ENCODE measurements at places on chromosomes 13 and 19. TPM values are rescaled to one million over a fixed set of nuclear protein-coding genes. Genes with fewer than 3 reads are reported as not detected.

SBK3 gene
- total RNA-seq: not detected

OR7A5 gene
- total RNA-seq: not detected

MRPL54 gene
- 23.0 TPM for total RNA-seq

MCEMP1 gene
- 0.26 TPM for total RNA-seq

KLK1 gene
- total RNA-seq: not detected

ATP4B gene
- total RNA-seq: not detected

LENG8 gene
- total RNA-seq: 49.7 TPM

GTF2F1 gene
- total RNA-seq: 24.4 TPM

LRRC63 gene
- 1.2 TPM for total RNA-seq

SLC15A1 gene
- total RNA-seq: 0.11 TPM

PGLYRP1 gene
- total RNA-seq: not detected

CYP2A6 gene
- not detected for total RNA-seq

CEACAM20 gene
- total RNA-seq: not detected

KCNC3 gene
- 0.79 TPM for total RNA-seq

IL17D gene
- 6.8 TPM for total RNA-seq

FFAR2 gene
- 0.69 TPM for total RNA-seq

ZNF729 gene
- not detected for total RNA-seq

ZNF613 gene
- total RNA-seq: 11.3 TPM

NRTN gene
- total RNA-seq: 2.5 TPM

DENND1C gene
- total RNA-seq: 0.63 TPM

GFY gene
- total RNA-seq: not detected

LILRB1 gene
- total RNA-seq: 1.3 TPM

KCTD15 gene
- 55.8 TPM for total RNA-seq

ZGLP1 gene
- 1.1 TPM for total RNA-seq

KIR3DL2 gene
- not detected for total RNA-seq

ZNF442 gene
- total RNA-seq: 13.4 TPM

NDUFA11 gene
- total RNA-seq: 114 TPM

YJEFN3 gene
- total RNA-seq: 1.8 TPM

SOX1 gene
- not detected for total RNA-seq

ZNF534 gene
- total RNA-seq: 0.74 TPM

Measured in urinary bladder (tissue), 4 donors.